ENCODE measurements at places on chromosomes 6 and 20. TPM values are rescaled to one million over a fixed set of nuclear protein-coding genes. Genes with fewer than 3 reads are reported as not detected.

DNA sequence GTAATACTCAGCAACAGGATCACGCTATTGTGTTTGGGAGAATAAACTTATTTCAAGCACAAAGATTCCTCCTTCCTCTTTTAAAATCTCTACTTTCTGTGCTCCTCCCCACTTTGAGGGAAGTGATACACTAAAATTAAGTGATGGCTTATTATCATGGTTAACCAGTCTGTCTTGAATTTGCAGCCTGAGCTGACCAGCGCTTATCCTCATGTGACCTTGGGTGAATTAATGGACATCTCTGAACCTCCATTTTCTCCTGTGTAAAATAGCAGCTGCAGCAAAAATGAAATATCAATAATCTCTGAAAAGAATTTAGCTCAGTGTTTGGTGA is 222.6 kb downstream of the BCAS1 start:
- H3K27me3 ChIP-seq = no peaks in the 10 kb centered on the region
- H3K27ac ChIP-seq = no peak overlapping the region
- H3K36me3 ChIP-seq = no peaks in the 10 kb centered on the region
- H3K4me1 ChIP-seq = no peaks in the 10 kb centered on the region

DNA sequence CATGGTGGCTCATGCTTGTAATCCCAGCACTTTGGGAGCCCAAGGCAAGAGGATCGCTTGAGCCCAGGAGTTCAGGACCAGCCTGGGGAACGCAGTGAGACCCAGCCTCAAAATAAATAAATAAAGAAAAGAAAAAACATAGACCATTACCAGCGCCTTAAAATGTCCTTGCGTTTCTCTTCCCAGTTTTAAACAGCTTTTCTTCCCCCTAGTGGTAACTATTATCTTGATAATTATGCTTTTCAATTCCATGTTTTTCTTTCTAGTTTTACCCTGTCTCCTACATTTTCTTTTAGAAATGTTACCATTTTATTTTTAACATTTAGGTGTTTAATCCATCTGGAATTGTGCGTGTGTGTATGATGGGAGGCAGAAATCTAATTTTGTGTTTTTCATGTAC is 24.4 kb downstream of the DNAH8 start:
- no peak for DNase-seq
- no peak overlapping the region for H3K27ac ChIP-seq
- H3K4me1 ChIP-seq = no peaks in the 10 kb centered on the region
- peaks cover 5% of the 10 kb centered on the region for H3K27me3 ChIP-seq

- no peak overlapping the region for H3K4me3 ChIP-seq
- no peaks in the 10 kb centered on the region for H3K27me3 ChIP-seq
- no peak overlapping the region for H3K27ac ChIP-seq
- H3K36me3 ChIP-seq = no peaks in the 10 kb centered on the region
- peak; percentile 67 for DNase-seq
Observed at GRCh38 chr6:83062225-83062624, 3.4 kb downstream of the UBE3D start.

DNA sequence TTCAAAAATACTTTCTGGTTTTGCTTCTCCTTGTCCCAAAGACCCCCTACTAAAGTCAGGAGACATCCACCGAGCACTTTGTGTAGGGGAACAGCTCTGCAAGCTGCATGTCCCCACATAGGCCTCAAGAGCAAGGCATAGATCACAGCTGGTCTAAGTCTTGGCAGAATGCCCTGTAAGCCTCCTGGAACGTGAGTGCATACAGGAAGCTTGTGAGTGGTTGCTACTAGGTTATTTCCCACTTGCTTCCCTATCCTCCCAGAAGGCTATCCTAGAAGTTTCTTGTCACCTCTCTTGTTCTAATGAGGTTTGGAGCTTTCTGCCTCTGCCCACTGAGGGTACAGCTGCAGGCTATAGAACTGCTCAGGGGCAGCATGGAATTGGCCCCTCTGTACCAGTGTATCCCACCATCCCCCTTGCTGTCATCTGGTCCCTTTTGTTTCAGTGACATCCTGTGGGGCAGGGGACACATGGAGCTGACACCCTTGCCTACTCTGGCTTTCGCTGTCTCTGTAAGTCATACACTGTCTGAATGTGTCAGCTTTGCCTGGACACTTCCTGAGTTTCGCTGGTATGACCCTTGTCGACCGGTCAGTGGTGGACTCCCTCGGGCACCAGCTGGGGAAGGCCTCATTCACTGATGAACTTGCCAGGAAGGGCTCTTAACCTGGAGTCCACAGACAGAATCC is 35.6 kb upstream of the KCNK16 start:
- peaks cover 2% of the 10 kb centered on the region for H3K27me3 ChIP-seq
- no peak overlapping the region for H3K4me3 ChIP-seq
- no peaks in the 10 kb centered on the region for H3K36me3 ChIP-seq
- H3K27ac ChIP-seq = no peak overlapping the region
- DNase-seq = peak; percentile 59
- H3K4me1 ChIP-seq = no peaks in the 10 kb centered on the region

DNA sequence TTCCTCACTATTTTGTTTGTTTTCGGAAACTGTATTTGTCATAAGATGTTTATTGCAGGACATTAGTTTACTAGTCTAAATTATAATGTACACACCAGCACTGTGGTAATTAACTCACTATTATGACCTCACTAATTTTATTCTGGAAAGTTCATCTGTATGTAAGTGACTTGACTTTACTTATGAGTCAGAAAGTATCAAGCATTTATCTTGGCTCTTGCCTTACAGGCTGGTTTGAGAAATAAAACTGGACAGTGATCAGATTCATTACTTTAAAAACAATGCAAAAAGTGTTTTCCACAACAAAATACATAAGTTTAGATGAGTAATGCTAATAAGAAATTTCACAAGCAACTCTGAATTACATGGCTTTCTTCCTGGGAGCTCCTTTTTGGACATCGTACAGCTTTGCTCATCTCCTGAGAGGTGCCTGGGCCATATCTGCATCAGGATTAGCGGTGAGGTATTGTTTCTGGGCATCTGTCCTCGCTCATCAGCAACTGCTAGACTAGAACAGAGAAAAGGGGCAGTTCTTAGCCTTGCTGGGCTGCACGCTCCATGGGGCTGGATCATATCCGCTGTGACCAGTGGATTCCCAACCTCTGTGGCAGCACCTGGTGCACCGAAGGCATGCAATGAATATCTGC is 179.8 kb downstream of the SOD2 start:
- no peak overlapping the region for H3K4me3 ChIP-seq
- H3K27ac ChIP-seq = no peak overlapping the region
- H3K4me1 ChIP-seq = no peaks in the 10 kb centered on the region
- H3K36me3 ChIP-seq = no peaks in the 10 kb centered on the region
- H3K27me3 ChIP-seq = no peaks in the 10 kb centered on the region
- no peak for DNase-seq

- no peaks in the 10 kb centered on the region for H3K27me3 ChIP-seq
- H3K36me3 ChIP-seq = peaks cover 2% of the 10 kb centered on the region
- H3K27ac ChIP-seq = no peak overlapping the region
- no peaks in the 10 kb centered on the region for H3K4me1 ChIP-seq
- DNase-seq = no peak
Observed at GRCh38 chr6:88612631-88613030, 350.8 kb downstream of the RNGTT start.

DNA sequence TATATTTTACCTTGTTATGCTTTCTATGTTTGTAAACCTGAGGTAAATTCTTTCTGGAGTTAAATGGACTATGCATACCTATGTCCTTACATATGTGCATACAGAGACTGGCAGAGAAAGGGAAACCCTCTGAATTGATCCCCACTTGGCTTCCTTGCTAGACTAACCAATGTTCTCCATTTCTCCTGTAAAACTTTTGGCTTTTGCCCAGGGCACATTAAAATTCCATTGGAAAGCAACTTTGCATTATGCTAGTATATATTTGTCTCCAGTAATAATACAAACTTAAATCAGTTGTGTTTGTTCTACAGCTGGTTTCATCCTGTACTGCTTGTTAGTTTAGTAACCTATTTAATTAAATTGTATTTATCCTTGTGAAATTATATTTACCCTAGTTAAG is 646.0 kb upstream of the MARCKS start:
- H3K4me3 ChIP-seq = no peak overlapping the region
- H3K4me1 ChIP-seq = peaks cover 7% of the 10 kb centered on the region
- H3K36me3 ChIP-seq = no peaks in the 10 kb centered on the region
- no peak overlapping the region for H3K27ac ChIP-seq
- H3K27me3 ChIP-seq = no peaks in the 10 kb centered on the region
- no peak for DNase-seq

- H3K4me3 ChIP-seq = no peak overlapping the region
- H3K27ac ChIP-seq = no peak overlapping the region
- DNase-seq = no peak
- H3K4me1 ChIP-seq = peaks cover 8% of the 10 kb centered on the region
- no peaks in the 10 kb centered on the region for H3K36me3 ChIP-seq
Observed at GRCh38 chr6:134451529-134451928, 133.6 kb upstream of the SGK1 start.

DNA sequence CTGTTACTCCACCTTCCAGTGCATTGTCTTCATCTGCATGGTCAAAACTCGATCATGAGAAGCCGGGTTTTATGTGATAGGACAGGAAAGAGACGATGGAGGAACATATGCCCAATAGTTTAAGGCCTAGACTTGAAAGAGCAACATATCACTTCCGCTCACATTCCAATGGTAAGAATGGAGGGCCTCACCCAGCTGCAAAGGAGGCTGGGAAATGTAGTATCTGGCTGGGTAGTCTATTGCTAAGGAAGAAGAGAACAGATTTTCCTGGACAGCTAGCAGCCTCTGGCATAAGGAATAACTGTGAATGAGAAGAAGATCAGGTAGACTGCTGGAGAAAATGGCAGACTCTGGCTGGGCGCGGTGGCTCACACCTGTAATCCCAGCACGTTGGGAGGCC is 19.2 kb downstream of the FITM2 start:
- H3K27ac ChIP-seq = no peak overlapping the region
- no peak overlapping the region for H3K4me3 ChIP-seq
- H3K36me3 ChIP-seq = no peaks in the 10 kb centered on the region
- DNase-seq = no peak
- no peaks in the 10 kb centered on the region for H3K27me3 ChIP-seq

GRCh38 chr6:42813906-42814444 is 32.1 kb downstream of the BICRAL start:
- no peak overlapping the region for H3K4me3 ChIP-seq
- H3K27me3 ChIP-seq = no peaks in the 10 kb centered on the region
- no peak overlapping the region for H3K27ac ChIP-seq
- H3K36me3 ChIP-seq = no peaks in the 10 kb centered on the region
- no peaks in the 10 kb centered on the region for H3K4me1 ChIP-seq
- DNase-seq = no peak

GRCh38 chr6:149450679-149451375 is 34.0 kb downstream of the ZC3H12D start:
- peaks cover 17% of the 10 kb centered on the region for H3K27me3 ChIP-seq
- H3K4me1 ChIP-seq = peaks cover 9% of the 10 kb centered on the region
- no peaks in the 10 kb centered on the region for H3K36me3 ChIP-seq
- no peak overlapping the region for H3K4me3 ChIP-seq
- no peak for DNase-seq

DNA sequence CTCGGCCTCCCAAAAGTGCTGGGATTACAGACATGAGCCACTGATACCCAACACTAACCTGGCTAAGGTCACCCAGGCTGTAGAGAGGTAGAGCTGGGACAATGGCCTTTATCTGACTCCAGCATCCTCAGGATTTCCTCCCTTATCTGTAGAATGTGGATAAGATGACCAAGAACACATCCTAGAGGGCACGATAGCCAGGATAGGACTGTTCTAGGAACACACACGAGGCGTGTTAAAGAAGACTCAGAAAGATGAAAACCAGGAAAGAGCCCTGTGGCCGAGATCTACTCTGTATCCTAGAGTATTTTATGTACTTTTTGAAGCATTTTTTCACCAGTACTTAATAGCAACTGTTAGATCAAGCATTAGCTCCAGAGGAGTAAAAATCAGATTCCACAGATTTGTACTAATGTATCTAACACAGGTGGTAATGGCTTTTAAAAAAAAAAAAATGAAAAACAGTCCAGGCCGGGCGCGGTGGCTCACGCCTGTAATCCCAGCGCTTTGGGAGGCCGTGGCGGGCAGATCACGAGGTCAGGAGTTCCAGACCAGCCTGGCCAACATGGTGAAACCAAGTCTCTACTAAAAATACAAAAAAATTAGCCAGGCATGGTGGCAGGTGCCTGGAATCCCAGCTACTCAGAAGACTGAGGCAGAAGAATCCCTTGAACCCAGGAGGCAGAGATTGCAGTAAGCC is 17.3 kb downstream of the PPP1R10 start:
- no peaks in the 10 kb centered on the region for H3K27me3 ChIP-seq
- H3K4me1 ChIP-seq = no peaks in the 10 kb centered on the region
- H3K27ac ChIP-seq = no peak overlapping the region
- DNase-seq = no peak

DNA sequence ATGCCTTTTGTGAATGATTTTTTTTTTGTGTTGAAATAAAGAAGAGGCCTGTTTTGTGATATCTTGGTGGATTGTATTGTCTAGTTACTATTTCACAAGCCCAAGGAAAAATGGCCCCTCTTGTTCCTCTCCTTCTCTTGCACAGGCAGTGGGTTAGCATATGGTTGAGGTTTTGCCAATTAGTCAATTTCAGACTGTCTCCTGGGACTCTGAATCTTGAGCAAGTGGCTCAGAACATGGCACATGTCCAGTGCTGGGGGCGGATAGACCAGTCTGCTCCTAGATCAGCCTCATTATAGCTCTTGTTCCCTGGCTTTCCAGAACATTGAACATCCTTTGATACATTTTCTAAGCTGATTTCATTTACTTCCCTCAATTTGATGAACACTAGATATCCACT is 589.2 kb downstream of the PHF3 start:
- no peaks in the 10 kb centered on the region for H3K36me3 ChIP-seq
- H3K4me1 ChIP-seq = 0 out of 2 replicates have a peak, but pooled peaks cover 2% of the 10 kb centered on the region

DNA sequence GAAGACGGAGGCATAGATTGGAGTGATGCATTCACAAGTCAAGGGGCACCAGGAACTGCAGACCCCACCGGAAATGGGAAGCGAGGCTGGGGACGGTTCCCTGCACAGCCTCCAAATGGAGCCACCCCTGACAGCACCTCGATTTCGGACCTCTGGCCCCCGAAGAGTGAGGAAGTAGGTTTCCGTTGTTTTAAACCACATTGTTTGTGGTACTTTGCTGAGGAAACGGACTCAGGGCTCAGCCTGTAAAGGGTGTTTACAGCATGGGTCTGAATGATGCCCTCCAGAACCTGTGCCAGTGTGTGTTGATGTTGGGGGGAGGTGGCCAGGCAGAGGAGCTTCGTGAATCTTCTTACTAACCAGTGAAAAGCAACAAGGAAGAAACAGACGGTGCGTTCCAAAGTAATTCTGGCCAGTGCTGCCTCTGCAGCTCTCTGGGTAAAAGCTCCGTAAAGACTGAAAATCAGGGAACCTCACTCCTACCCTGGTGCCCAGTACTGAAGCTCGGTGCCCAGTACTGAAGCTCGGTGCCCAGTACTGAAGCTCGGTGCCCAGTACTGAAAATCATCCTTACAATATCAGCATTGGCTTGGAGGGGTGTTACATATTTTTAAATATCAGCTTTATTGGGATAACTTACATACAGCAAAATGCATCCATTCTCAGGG is 30.1 kb upstream of the CCR6 start:
- H3K27ac ChIP-seq = no peak overlapping the region
- no peaks in the 10 kb centered on the region for H3K36me3 ChIP-seq
- no peaks in the 10 kb centered on the region for H3K4me1 ChIP-seq

The PDE10A gene
- total RNA-seq = 12.4 TPM

The GABRR2 gene
- total RNA-seq = under 0.01 TPM

The BNIP5 gene
- total RNA-seq = not detected

The TNFRSF21 gene
- 2.5 TPM for total RNA-seq

The LHFPL5 gene
- total RNA-seq = not detected

The HMGN4 gene
- total RNA-seq = 50.2 TPM

The DLK2 gene
- 0.90 TPM for total RNA-seq

The SLC22A16 gene
- not detected for total RNA-seq

The AKAP7 gene
- 0.54 TPM for total RNA-seq

All from IMR-90 (cell line).